ENCODE measurements at places on chromosomes 6 and 20.

DNA sequence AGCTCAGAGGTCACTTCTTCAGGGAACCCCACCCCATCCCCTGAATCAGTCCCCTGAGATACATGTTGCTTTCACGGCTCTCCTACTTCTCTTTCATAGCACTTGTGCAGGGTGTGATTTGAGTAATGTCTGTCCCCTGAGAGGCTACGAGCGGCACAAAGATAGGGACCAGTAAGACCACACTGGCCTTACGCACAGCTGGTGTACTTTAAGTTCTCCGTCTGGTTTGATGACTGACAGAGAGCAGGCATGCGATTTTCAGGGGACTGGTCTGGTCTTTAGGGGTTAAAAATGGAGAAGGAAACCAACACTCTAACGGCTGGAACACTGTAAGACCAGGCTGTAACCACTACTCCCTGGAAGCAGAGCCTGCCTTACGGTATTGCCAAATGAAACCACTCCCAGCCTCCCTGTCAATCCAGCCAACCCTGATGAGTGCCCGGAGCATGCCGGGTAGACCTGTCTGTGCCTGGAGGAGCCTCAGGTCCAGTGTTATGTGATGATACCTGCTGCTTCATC, 47.1 kb downstream of the ELMO2 start:
- DNase-seq, result no peak

- no peak for DNase-seq
Measured at GRCh38 chr20:35626386-35627001, 10.9 kb downstream of the SPAG4 start.

DNA sequence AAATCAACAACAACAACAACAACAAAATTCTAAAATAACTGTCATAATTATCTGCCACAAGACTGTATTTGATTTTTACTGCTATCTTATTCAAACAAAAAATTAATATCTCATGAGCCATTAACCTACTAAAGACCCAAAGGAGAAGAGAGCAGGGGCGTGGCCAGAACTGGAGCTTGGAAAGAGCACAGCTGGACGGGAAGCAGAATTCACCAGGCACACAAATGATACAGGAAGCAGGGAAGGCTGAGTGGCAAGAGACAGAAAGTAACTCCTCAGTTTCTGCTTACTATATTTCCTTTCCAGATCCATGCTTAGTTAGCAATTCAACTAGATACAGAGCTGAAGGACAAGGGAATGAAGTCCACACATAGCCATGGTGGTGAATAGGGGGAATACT, 54.4 kb downstream of the FKBP5 start:
- no peak for DNase-seq

DNA sequence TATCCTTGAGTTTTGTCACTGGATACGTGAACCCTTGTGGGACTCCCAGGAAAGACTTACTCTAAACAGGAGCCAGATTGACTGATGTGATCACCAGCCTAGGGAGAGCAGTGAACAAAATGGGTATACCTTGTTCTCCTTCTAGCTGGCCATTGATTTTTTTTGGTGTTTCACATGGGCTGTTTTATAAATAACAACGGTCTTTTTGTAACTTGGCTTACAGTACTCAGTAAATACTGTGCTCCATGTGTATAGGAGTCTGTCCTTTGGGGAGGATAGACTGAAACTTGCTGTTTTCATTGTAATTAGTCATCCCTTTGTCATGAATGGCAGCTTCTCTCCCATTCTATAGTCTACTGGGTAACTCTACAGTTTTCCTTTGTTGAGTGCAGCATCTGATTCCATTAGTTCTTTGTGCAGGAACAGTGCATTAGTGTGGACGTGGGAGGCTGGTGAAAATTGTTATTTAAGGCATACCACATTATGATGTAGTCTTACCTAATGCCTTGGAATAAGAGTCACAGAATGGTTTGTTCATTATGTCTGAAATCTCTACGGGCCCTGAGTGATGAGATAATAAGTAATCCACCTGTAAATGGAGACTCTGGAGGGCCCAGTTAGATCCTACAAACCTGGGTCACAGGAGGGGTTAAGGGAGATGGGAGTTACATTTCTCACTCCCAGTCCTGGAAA, 89.5 kb downstream of the TIAM2 start:
- DNase-seq, result no peak

DNA sequence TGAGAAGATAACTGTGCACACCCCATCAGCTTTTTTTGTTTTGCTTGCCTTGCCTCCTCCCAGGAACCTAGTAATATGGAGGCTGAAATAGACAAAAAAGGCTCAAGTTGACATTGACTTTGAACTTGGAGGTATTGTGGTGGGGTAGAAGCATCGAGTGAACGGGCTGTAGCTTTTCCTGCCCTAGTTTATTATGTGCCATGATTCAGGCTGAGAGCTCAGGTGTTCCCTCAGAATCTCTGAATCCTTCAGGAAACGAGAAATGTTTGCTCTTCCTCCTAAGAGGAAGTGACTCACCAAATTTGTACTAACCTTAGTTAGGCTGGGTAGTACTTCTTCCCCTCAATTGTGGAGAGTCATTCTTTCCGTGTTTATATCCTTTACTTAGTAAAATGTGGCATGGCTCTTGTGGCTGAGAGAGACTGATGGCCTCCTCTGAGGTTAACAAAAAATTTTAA, 98.8 kb downstream of the SASH1 start:
- DNase-seq, result no peak

DNA sequence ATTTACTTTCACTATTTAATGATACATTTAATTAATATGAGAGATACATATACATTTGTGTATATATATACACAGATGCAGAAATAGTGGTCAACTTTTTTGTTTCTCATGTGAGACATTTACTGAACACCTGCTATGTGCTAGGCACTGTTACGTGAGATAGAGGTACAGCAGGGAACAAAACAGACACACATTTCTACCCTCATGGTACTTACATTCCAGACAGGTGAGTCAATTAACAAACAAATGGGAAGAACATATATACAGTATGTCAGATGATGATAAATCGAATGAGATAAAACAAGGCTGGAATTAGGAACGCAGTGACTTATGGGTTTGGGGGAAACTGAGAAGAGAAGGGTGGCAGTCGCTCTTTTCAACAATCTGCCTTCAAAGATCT, 5.1 kb downstream of the TFB1M start:
- no peak for DNase-seq

DNA sequence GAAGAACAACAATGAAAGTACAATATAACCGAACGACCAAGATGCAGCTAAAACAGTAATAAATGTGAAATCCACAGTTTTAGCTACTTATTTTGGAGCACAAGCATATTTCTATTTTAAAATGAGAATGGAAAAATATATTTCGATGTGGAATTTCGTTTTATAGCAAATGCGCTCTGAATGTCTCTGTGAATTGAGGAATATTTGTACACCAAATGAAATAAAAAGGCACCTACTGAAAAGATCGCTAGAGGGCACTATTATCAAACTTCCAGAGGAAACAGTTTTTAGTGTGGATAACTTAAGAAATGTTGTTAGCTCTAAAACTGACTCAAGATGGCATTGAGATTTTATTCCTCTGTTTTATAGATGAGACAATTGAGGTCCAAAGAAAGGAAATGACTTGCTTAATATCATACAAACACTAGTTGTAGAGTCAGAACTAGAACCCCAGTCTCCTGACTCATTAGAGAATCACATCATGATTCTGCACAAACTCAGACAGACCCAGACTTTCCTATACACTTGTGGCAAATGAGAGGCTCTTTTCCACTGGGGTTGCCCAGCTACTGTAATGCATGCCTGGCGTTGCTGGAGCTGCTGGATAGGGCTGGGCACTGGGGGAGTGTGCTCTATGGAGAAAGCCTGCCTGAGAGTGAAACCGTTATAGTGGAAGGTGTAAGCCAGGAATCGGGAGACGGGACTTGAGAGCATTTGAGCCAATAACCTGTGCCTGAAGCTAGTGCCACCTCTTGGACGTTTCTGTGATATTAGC, 51.9 kb downstream of the GCLC start:
- DNase-seq, result peak; percentile 33

- no peak for DNase-seq
Measured at GRCh38 chr20:34375977-34376430, 12.9 kb downstream of the ITCH start.

GRCh38 chr6:169250660-169251059, 3.0 kb downstream of the THBS2 start:
- DNase-seq, result no peak

- DNase-seq, result no peak
Measured at GRCh38 chr6:144335914-144336313, 50.8 kb downstream of the UTRN start.

GRCh38 chr20:48405909-48406308, 421.9 kb downstream of the PREX1 start:
- no peak for DNase-seq

DNA sequence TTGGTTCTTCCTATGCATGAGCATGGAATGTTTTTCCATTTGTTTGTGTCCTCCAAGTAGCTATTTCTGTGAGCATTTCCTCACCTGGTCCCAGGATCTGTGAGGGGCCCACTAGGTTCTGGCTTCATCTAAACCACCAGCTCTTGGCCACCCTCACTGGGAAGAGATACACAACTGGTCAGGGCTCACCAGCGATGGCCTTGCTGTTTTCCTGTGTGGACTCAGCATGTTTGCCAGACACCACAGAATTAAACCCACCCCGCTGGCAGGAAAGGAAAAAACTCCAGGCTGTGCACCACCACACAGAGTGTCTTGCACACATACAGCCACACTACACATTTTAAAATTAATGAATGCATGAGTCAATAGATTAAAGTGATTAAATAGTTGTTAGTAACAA, 65.1 kb upstream of the NXT1 start:
- DNase-seq, result no peak

DNA sequence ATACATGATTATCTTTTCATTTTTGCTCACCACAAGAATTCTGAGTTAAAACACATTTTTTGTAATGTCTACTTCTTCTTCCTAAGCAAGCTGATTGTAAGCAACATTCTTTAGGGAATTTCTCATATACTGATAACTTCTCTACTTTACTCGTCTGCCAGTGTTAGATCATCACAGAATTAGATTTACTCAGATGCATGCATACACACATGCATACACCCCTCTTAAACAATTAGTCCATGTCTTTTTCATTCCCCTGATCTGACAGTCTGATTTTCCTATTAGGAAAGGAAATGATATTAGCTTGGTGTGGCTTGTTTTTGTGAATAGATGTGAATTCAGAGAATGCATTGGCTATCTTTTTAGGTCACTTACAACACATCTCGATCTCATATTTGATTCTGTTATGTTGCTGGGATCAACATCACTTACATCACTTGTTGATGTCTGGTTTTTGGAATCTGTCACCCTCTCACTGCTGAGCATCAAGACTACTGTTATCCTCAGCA, 91.4 kb downstream of the FIG4 start:
- no peak for DNase-seq

- DNase-seq, result no peak
Measured at GRCh38 chr20:48740712-48741111, 87.1 kb downstream of the PREX1 start.

DNA sequence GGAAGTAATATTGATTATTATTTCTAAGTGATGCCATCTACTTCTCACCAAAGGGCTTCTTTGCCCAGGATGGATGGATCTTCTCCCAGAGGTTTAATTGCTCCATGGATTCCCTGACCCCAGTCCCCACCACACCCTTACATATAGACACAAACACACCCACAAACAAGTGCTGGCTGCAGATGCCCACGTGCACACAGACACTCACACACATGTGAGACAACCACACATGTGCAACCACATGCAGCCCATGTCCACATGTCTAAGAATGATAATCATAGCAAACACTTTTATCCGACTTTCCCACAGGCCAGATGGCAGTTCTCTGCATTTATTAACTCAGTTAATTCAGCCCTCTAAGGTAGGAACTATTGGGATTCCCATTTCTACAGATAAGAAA, 44.2 kb downstream of the MAFB start:
- no peak for DNase-seq

- DNase-seq, result no peak
Measured at GRCh38 chr6:90860822-90861601, 274.1 kb upstream of the MAP3K7 start.

GRCh38 chr6:81859884-81860283, 107.4 kb upstream of the TENT5A start:
- DNase-seq, result no peak

DNA sequence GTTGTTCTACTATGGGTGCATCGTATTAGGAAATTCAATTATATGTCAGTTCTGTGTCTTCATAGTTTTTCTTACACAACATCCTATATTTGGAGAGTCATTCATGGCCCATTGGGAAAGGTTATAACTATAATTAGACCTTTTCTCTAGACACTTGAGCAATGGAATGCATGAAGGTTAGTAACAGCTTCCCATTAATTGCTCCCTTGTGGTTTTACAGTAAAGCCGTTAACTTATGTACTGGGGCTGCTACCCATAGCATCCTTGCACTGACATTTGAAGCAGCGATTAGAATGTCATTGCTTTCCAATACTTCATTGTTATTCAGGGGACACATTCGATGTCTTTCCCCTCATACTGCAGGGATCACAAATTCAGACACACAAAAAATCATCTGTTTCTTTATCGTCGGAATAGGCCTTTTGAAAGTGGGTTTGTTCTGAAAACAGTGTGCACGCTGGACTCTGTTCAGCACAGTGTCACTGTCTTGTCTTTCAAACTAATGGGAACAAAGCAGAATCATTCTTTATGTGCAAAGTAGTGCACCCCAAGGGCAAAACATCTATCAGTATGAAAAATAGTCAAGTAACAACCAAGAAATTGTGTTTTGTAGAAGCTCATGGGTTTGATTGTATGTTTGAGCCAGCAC, 634.3 kb upstream of the MAP3K7 start:
- no peak for DNase-seq
